Cortex of kidney (tissue), 1 donor: ENCODE measurements at places on chromosomes 5 and 9.

DNA sequence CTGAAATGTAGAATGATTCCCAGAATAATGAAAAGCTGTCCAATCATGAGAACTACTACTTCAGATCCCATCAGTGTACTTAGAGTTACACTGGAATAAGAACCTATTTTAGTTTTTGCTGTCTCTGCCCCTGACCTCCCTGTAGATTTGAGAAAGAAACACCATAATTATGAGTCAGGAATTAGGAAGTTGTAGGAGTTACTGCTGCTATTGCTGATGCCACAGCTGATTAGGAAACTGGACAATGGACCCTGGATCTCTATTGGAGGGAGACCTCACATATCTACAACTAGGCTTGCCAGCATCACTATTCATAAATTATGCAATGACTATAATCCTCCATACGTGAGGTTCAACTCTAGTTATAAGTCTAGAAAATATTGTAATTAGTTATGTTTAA, 48.8 kb upstream of the EDIL3 start:
- no peak for DNase-seq

DNA sequence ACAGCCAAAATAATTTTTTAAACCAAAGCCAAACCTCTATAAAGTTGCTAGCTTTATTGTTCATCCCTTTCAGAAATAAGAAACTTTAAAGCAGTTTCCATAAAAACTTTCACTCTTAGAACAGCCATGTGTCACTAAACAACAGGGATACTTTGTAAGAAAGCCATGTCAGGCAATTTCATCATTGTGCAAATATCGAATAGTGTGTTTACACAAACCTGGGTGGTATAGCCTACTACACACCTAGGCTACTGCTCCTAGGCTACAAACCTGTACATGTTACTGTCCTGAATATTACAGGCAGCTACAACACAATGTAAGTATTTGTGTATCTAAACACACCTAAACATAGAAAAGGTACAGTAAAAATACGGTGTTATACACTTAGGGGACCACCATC, 59.9 kb downstream of the TLE1 start:
- DNase-seq = no peak

- no peak for DNase-seq
Observed at GRCh38 chr5:100746730-100747129, 156.4 kb downstream of the ST8SIA4 start.

DNA sequence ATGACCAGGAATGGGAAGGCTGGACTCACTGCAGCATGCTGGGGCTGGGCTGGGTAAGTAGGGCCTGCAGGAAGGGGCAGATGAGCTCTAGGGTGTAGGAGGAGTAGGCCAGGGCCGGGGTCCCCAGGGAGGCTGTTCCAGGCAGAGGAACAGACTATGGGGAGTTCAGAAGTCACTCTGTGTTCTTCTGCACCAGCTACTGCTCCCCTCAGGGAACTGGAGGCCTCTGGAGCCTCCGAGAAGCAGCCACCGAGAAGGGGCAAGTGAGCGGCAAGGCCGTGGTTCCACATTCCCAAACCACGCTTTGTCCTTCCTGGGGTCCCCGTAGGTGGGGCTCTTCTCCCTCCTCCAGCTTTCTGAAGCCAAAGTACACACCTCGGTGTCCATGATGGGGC, 8.4 kb upstream of the SLC2A6 start:
- DNase-seq = no peak

DNA sequence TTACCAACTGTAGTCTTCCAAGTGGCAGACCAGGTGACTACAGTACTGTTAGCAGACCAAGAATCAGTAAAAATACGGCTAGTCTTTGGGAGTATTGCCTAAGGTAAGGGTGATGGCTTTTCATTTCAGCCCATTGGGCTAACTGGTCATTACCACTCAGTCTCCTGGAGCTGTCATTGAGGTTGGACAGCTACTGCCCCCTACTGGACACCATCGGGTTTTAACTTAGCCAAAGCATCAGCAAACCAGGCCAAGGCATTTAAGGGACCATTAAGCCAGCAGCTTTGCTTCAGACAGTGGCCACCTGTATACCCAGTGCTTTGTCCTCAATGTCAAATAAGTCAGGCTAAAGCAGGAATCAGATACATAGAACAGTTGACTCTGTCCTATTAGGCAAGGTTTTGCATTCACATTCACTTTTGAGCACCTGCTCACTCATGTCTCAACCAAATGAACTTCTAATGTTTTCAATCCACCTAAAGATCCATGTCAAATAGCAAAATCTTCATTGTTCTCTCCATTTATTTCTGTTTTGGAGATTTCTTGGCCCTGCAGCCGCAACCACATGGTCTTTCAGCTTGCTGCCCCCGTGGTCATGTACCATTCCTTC, 117.2 kb downstream of the INVS start:
- no peak for DNase-seq
